ENCODE measurements at places on chromosomes 5 and 9.
A peak's percentile ranks its signal among the peaks of the same experiment; 100 is the strongest.

DNA sequence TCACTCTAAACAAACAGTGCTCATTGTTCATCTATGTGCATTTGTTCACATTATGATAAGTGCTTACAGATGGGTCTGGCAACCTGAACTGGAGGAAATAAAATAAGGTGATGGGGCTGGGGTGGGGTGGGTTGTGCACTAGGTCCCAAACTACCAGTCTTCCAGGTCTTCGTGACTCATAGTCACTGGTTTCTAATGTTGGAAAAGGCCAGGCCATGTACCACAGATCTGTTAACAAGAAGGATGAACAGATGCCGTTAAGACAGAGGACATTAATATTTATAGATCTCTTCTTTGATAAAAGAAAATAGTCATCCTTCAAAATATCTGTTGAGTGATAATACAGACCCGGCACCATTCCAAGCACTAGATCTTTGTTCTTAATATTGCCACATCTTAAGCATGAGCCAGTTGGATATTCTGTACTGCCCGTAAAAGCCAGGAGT, 71.4 kb upstream of the STARD4 start:
- no peak for DNase-seq

GRCh38 chr5:172906888-172907287, 52.3 kb upstream of the RPL26L1 start:
- DNase-seq, result no peak

- no peak for DNase-seq
These were observed 14.6 kb downstream of the HK3 start for GRCh38 chr5:176884571-176884890.

DNA sequence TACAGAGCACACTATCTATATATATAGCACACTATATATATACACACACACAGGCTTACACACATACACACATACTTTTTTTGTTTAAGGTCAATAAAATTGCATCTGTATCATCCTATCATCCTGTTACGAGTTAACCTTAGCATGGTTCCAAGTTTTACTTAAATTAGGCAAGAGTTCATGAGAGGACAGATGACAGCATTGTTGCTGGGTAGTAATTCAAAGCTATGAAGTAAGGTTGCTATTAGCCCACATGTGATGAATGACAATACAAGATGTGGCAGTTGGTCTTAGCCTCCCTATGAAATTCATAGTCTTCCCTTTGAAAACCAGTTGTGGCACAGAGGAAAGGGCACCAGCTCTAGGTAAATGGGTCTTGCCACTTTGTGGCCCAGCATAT, 438.1 kb downstream of the ACTL7B start:
- no peak for DNase-seq

DNA sequence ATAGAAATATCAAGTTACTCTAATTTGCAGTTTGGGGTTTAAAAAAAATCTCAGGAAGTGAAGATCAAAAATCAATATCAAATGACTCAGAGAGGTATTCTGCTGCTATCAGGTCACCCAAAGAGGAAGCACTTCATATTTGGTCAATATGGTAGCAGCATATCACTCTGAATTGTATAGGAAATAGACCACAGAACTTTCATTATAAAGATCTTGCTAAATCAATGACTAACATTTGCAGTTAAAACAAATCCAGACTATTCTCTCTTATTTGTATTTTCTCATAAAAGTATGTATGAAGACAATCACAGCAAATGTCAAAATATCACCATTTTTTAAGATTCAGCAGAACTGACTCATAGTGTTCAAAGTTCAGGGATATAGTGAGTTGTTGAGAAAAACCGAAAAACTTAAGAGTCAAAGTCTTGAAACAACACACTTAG, 105.8 kb upstream of the PCSK1 start:
- DNase-seq, result no peak

DNA sequence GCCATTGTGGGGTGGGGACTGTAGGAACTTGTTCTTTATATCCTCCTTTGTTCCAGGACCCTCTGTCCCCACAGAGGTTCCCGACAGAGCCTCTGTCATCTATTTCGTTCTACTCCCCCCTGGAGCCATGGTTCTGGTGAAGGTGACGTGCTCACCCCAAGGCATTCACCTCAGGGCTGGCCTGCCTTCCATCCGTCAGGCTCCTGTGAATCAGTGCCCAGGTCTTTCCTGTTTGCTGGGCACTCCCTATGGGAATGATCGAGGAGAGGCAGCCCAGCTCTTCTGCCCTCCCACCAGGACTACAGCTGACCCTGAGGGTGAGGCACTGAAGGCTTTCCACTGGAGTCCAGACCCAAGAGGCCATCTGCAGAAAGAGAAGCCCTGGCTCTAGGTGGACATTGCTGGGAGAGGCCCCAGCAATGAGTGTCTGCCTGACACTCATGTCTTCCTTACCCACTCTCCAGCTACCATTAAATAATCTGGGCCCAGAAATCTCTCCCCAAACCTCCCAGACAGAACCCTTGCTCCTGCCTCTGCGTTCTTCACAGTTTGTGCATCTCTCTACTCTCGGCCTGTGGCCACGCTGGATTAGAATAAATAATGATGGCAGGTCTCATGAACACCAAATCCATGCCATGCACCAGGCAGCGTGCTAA, 214.2 kb downstream of the FSTL4 start:
- no peak for DNase-seq

DNA sequence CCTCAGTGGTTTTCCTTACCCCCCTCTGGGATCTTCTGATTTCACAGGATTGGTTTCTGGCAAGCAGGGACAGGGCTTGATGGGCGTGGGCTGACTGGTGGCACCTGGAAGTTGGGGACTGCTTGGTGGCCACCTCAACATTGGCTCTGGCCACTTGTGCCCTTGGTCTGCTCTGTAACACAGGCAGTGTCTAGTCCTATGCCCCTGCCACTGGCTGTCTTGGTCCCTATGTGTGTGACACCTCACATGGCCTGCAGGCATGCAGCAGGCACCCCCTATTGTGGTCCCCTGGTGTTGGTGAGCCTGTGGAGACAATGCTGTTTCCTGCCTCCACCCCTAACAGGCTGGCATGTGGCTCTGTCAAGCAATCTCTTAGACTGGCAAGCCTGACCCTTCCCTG, 71.3 kb downstream of the GDA start:
- no peak for DNase-seq

DNA sequence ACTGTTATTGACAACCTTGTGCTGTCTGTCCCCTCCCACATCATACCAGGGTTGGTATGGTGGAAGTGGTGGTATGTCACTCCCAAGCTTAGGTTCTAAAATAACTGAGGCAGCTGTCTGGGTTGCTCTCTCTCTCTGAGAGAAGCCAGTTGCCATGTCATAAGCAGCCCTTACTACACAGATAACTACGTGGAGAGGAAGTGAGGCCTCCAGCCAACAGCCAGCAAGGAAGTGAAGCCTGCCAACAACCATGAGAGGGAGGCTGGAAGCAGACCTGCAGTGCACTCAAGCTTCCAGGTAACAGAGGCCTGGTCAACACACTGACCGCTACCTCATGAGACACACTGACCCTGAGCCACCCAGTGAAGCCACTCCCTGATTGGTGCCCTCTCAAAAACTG, 18.6 kb downstream of the CTNNAL1 start:
- no peak for DNase-seq

GRCh38 chr9:106753155-106753671, 109.8 kb upstream of the ZNF462 start:
- DNase-seq, result no peak

- DNase-seq, result peak; percentile 3
These were observed 20.7 kb downstream of the FAXDC2 start for GRCh38 chr5:154829589-154830218.

DNA sequence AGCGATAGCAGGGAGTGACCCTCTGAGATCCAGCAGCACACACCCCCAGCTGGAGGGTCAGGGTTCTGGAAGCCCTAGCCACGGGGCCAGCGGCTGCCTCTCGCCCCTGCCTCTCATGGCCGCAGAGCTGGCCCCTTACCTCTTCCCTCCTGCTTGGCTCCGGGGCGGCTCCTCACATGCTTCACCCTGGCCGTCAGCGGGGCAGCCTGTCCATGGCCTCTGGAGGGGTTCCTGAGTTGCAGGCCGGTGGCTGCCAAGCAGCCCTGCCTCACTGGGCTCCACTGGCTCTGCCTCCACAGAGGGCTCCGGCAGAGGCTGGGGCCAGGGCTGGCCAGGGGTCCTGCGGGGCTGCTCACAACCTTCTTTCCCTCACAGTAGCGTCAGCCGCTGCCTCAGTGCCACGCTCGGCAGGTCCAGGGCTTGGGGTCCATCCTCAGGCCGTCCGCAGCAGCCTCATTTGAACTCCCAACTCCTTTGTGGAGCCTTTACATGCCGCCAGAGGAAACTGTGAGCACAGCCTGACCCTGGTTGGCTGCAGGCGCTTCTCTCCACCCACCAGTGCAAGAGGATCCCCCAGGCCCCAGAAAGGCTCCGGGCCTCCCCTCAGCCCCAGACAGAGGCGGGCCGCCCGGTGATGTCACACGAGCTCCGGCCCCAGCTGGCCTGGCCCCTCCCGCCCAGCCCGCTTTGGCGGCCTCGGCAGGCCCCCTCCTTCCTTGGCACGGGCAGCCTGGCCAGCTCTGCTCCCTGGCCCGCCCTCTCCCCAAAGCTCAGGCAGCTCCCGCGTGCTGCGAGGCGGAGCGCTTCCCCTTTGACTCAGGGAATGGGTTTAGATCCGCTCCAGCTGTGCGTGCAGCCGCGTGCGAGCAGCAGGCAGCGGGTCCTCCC, at the start of gene ANGPTL2:
TSS of gene ANGPTL2 (minus strand) at position 460 of the 888 bp plus-strand sequence. CDS start 13,904 bp downstream, outside the sequence.
- DNase-seq, result no peak

DNA sequence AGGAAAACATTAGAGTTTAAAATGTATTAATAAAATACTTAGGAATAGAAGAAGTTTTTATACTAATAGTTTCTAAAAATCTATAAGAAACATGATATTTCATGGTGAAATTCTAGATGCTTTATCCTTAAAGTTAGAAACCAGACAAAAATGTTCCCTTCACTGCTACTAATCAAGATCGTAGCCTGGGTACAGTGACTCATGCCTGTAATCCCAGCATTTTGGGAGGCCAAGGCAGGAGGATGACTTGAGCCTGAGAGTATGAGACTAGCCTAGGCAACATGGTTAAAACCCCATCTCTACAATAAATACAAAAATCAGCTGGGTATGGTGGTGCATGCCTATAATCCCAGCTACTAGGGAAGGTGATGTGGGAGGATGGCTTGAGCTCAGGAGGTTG, 30.4 kb upstream of the KLF9 start:
- DNase-seq, result no peak

Data from effector CD4-positive, alpha-beta T cell (primary cell).